Osteocyte (in vitro differentiated cells): ENCODE measurements at places on chromosomes 1 and 21.

- DNase-seq = no peak
These were observed 56.8 kb downstream of the LUZP1 start for GRCh38 chr1:23111600-23112535.

GRCh38 chr1:30787266-30787665 is 29.7 kb upstream of the LAPTM5 start:
- DNase-seq = no peak

DNA sequence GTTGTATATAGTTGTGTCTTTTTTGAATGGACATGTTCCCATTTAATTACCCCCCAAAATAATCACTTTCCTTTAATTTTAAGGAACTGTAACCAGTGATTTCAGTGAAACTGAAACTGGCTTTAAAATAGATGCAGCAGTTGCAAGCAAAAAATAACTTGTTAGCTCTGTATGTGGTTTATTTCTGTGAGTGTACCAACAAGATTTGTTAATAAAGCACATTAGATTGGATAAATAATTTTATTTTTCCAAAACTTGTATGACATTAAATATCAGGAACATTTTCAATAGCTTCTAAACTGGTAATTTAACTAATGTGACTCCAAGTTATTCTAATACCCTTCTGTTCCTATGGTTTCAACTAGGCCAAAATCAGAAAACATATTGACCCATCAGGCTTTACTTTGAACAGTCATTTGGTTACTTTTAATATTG is 184.3 kb upstream of the CACYBP start:
- no peak for DNase-seq

GRCh38 chr1:65429806-65430205 is 9.3 kb downstream of the LEPR start:
- no peak for DNase-seq

- no peak for DNase-seq
These were observed 63.1 kb downstream of the PTGFR start for GRCh38 chr1:78553859-78554258.
